ENCODE measurements at places on chromosomes 2 and 18. TPM values are rescaled to one million over a fixed set of nuclear protein-coding genes. Genes with fewer than 3 reads are reported as not detected.

GRCh38 chr2:116435648-116436047, 1378.8 kb upstream of the DDX18 start:
- no peak for DNase-seq

ZC3H8 gene
- polyA plus RNA-seq, result 26.8 TPM

DNA sequence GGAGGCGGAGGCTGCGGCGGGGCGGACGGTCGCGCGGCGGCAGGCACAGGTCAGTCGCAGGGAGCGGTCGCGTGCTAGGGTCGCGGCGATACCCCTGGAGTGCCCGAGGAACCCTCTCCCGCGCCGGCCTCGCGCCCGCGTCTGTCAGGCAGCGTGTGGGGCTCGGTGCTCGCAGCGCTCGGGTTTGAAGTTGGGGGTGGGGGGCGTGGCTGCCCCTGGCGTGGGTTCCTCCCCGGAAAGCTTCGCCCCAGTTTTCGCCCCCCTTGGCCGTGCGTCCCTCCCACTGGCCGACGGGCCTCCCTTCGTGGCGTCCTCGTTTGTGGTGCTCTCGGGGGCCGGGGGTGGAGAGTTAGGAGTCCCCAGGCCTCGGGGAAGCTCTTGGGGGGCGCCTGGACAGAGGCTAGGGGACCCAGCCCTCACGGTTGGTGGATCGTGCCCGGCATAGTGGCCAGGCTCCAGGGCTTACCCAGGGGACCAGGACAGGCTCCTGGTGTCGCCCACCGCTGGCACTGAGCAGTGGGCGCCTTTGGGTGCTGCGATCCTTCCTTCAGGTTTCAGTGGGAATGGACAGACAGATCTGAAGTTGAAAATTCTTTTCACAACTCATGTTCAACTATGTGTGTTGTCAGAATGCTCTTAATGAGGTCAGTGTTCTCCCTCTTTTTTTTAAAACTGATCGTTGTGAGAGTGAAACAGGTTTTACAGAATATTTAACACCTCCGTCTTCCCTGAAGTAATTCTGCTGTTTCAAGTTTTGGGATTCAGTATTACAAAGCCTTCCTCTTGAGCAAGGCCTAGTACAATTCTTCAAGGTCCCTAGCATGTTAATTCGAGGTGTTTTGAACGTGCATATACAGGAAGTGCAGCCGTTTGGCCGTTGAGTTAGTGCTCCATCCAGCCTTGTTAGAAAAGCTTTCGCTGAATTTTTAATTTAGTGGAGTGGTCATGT, 604 bp downstream of the RALBP1 start:
- DNase-seq, result peak; percentile 65

STEAP3 gene
- polyA plus RNA-seq, result 2.8 TPM

DNA sequence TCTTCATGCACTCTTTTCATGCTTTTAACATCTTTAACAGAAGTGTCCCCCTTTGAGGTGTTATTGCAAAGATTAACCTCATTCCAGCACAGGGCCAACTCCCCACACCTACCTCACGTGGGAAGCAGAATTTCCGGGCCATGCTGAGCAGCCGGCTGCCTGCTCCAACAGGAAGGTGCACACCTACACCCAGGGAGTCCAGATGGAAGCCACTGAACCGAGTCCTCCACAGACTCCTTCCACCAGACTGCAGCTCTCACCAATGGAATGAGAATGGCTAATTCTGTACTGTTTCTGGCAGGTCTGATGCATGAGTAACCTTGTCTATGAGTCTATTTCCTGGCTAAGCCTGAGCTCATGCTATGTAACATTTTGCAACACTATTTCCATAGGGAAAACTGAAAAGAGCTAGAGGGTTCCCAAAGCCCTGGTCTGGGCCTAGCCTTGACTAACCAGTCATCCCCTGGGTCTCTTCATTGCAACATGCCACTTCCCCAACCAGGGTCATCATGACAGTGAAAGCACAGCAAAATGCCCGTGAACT, 11.0 kb downstream of the ERFE start:
- DNase-seq, result no peak

DNA sequence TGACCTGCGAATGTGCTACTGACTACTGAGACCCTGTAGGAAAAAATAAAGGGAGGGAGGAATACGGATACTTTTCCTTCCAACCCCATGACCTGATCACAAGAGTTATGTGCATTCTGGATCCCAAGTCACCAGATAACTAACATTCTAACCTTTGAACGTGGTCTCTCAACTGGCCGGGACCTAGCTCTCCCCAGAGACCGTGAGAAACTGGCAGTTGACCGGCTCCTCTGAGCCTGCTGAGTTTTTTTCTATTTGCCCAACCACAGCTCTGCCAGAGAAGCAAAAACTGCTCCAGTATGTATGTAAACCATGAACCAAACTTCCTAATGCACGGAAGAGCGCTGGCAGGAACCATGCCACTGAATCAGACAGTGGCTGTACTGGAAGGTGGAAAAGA, 47.5 kb upstream of the PTMA start:
- DNase-seq, result no peak

SCTR gene
- polyA plus RNA-seq, result 9.7 TPM

GRCh38 chr18:10490401-10491165, 35.2 kb upstream of the NAPG start:
- no peak for DNase-seq

- no peak for DNase-seq
These were observed 253.4 kb upstream of the ZSWIM2 start for GRCh38 chr2:187102381-187102780.

DNA sequence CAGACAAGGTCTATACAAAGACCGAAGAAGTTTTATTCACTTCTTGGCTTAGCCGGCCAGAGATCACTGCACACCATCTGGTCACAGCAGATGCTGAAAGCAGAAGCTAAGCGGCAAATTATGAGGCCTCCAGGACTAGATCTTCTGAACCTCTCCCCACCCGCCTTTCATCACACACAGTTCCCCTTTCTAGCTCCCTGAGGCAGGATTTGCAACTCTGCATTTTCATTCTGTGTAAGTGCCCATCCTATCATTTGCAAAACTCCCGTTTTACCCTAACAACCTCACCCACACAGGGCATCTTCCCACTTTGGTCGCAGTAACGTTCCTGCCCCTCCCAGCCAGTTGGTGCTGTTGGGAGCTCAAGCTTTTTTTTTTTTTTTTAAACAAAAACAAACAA, 3.1 kb upstream of the MOB1A start:
- no peak for DNase-seq

GRCh38 chr2:106562268-106563186, 75.4 kb downstream of the CD8B2 start:
- DNase-seq, result no peak

Measured in right lung (tissue), 10 donors.